Activated CD8-positive, alpha-beta memory T cell treated with anti-CD3 and anti-CD28 coated beads, Interleukin-2, amount 50 U/mL, for 4 hours (primary cell): ENCODE measurements at places on chromosomes 7 and 10.
A peak's percentile ranks its signal among the peaks of the same experiment; 100 is the strongest.

GRCh38 chr7:41275255-41275654 is 427.6 kb downstream of the INHBA start:
- no peak for DNase-seq

GRCh38 chr10:33498391-33498891 is 164.0 kb upstream of the NRP1 start:
- DNase-seq: no peak

- no peak for DNase-seq
Measured at GRCh38 chr10:130921461-130921860, 390.1 kb downstream of the TCERG1L start.

DNA sequence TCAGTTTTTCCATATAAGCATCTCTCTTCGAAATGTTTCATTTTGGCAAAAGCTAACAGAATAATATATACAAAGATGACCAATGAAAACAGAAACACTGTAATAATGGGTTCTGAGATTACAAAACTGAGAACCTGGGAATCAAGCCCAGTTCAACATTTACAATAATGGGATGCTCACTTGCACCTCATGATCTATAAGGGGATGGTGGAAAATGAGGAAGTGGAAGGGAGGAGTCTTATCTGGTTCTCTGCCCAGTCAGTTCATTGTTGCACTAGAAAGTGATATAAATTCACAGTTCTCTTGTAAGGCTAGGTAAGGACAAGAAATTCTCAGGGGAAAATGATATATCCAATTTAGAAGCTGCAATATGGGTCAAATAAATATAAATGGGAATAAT is 31.7 kb upstream of the RHOBTB1 start:
- no peak for DNase-seq

DNA sequence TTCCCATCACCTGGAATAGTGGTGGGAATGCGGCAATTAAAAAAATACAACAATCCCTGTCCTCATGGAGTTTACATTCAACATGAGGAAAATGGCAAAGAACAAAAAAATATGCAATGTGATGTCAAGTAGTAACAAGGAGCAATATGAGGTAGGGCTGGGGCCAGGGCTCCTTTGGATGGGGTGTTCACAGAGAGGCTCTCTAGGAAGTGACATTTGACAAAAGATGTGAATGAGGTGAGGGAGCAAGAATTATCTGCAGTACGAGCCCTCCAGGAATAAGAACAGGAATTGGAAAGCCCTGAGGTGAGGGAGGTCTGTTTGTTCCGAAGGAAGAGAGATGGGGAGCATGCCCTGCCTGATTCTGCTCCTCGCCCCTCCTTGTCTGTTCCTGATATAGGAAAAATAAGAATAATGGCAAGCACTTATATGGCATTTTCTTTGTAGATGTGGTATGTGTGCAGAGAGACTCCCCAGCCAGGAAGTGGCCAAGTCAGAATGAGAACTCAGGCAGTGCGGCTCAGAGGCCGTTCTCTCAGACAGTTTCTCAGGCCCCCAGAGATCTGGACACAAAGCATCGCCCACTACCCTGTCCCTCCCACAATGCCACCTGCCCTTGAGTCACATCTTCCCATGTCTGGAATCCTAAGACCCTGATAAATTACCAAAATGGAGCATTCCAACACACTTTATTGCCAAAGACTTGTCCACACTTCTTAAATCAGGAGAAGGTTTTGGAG is 105.6 kb downstream of the APBB1IP start:
- DNase-seq: no peak

- no peak for DNase-seq
Measured at GRCh38 chr7:21773326-21773725, 172.4 kb downstream of the CDCA7L start.

- DNase-seq: no peak
Measured at GRCh38 chr10:124481717-124482116, 20.1 kb downstream of the LHPP start.

GRCh38 chr7:152492952-152493351 is 57.1 kb upstream of the KMT2C start:
- DNase-seq: no peak

GRCh38 chr7:78585980-78586379 is 787.4 kb downstream of the PHTF2 start:
- no peak for DNase-seq

- no peak for DNase-seq
Measured at GRCh38 chr7:14158111-14158510, 168.6 kb upstream of the ETV1 start.

- DNase-seq: no peak
Measured at GRCh38 chr10:34786464-34786863, 28.6 kb downstream of the PARD3 start.

GRCh38 chr7:34761627-34762026 is 103.6 kb downstream of the NPSR1 start:
- DNase-seq: no peak

- DNase-seq: peak; percentile 31
Measured at GRCh38 chr10:32005050-32005449, 51.2 kb downstream of the KIF5B start.

DNA sequence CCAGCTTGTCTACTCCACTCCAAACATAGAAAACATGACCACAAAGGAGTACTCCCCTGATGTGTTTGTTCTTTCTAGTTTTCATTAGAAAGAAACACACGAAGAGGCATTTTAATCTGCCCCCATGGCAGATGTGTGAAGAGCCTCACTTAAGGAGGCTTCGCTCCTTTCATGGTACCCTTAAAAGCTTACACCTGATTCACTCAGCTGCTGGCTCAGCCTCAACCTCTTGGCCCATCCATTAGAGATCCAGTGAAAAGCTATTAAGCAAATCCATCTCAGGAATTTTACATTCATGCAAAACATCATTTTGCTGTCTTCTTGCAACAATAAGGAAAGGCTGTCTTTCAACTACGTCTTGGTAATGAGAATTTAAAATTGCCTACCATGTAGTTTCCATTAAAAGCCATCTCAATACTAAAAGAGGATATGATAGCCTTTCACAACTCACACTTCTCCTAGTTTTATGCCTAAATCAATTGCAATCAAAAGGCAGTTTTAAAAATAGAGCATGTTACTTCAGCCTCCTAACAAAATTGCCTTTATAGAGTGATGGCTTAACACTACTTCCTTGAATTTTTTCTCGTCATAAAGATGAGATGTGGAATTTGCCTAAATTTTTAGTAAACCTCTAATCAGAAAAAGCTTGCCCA is 22.7 kb downstream of the MACC1 start:
- DNase-seq: no peak

DNA sequence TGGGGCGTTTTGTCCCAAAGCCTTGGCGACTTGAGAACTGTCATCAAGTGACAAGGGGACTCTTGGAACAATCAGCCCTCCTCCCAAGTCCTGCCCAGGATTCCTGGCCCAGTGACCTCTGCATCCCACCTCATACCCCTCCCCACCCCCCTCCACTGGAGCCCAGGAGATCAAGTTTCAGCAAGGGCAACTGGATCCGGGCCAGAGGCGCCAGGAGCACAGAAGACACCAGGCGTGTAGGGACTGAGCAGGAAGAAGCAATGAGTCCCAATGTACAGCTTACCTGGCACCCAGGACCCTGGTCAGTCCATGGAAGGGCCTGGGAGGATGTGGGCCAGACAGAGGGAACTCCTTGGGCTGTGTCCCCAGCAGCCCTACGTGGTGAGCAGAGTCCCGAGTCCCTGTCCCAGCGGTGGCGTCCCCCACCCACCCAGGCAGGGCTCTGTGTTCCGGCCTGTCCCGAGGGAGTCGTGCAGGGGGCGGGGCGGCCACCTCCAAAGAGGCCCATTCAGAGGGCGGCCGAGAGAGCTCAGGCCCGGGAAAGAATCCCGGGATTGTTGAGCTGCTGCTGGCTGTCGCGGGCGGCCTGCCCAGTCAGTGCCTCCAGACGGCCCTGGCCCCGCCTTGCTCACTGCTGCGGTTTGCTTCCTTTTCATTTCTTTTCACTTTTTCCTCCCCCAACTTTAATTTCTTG is 254.1 kb downstream of the TNS3 start:
- DNase-seq: no peak

DNA sequence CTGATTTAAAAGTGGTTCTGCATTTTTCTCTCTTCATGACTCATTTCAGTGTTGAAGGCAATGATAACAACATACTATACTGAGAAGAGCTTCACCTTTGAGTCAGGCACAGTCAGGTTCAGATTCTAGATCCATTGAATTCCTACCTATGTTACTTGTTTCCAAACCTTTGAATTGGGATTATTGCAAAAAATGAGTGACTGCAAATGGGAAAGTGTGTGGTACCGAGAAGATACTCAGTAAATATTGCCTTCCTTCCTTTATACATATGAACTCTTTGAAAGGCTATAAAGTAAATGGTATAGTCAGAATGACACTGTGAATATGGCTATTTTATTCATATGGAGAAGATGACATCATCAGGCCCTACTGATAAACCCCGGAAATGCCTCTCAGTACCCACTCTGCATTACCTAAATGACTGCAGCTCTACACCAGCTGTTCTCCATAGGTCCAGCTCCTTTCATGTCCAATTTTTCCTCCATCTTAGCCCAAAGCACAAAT is 66.7 kb upstream of the FGL2 start:
- no peak for DNase-seq

DNA sequence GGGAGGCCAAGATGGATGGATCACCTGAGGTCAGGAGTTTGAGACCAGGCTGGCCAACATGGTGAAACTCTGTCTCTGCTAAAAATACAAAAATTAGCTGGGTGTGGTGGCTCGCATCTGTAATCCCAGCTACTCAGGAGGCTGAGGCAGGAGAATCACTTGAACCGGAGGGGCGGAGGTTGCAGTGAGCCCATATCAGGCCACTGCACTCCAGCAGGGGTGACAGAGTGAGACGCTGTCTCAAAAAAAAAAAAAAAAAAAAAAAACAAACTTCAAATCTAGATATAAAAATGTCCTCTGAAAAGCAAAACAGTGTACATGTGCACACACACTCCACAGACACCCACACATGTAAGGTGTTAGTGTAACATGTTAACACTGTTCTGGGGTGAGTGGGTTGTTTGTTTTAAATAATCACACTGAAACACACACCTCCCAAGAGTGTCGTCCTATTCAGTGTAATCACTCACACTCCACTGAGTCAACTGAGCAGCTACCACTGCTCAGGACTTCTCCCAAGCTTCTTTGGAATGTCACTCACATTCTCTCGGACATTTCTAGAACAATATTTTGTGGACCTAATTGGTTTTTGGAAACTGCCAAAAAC is 12.8 kb upstream of the RGS10 start:
- no peak for DNase-seq

DNA sequence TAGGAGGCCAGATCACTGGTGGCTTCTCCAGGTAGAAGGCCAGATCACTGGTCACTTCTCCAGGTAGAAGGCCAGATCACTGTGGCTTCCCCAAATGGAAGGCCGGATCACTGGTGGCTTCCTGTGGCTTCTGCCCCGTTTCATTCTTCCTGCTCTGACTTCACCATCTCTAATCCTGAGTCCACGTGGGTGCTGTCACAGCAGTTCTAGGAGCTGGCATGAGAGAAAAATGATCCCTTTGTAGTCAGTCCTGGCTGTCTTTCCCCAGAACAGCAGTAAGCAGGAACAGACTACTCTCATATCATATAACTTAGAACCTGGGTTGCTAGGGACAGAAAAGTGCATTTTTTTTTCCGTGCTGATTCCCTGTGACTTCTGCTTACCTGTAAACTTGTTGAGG is 90.9 kb downstream of the ACTR3B start:
- DNase-seq: no peak

DNA sequence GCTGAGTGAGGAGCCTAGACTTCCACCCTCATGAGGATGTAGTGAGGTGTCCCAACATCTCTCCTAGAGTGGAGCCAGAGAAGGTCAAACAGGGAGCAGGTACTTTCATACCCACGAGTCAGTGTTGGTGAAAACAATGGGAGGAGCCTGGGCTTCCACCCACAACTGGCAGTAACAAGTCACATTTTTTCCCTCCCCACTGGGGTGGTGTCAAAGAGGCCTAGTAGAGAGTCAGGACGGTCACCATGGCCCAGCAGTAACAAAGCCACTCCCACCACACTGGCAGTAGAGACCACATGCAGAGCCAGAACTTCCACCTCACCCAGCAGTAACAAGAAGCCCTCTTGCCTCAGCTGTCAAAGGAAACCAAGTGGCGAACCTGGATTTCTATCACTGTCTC is 280.2 kb upstream of the IMMP2L start:
- DNase-seq: no peak

GRCh38 chr10:43981232-43981631 is 332.6 kb upstream of the ZNF32 start:
- DNase-seq: no peak

DNA sequence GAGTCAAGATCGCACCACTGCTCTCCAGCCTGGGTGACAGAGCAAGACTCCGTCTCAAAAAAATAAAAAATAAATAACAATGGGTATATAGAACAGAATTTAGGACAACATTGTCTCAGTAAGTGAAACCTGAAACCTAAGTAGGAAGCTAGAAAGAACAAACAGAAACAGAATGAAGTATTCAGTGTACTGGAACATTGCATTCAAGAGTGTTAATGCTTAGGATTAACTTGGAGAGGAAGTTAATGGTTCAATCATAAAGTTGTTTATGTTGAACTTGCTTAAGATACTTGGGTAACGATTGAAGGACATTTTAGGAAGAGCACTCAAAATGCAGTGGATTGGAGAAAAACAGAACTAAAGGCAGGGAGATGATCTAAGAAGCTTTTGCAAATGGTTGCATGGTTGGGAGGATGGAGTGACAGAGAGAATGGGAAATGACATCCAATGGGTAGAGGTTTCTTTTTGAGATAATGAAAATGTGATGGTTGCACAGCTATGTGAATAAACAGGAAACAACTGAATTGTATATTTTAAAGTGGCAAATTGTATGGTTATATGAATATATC is 233.7 kb downstream of the ADK start:
- DNase-seq: no peak

GRCh38 chr7:3285652-3286051 is 15.4 kb upstream of the SDK1 start:
- DNase-seq: no peak

DNA sequence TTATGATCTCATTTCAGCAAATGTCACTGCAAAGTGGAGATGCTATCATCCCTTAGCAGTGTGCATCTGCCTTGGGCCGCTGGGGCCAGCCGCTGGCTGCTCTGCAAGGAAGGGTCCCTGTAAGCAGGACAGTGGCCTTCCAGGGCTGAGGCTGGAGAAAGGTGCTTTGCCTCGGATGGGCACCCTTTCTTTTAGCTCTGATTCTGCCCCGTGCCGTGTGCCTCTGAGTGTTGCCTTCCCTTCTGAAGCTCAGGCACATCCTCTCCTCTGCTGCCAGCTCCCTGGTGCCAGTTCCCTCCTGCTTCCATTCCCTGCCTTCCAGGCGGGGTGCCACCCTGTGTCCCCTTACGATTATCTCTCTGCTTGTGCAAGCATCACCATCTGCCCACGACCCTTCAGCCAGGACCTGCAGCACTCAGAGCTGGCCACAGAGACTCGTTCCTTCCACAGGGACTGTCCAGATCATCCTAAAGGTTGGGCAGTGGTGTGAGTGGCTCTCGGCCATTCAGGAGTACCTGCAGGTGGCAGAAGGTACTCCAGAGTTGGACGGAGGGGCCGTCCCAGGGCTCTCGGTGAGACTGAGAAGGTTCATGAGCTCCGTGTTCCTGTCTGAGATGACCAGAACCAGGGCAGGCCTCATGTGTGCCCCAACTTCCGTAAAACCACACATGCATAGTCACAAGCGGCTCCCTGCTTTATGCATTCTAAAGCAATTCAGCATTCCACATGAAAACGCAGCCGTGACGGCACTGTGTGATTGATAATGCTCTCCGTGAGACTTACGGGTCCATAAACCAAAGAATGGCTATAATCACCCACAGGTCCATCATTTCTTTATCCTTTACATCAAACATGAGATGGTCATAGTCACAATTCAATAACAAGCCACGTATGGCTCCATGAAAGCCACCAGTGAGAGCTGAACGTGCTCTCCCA is 371.4 kb downstream of the DNAJB6 start:
- no peak for DNase-seq

- no peak for DNase-seq
Measured at GRCh38 chr7:17671956-17672355, 268.3 kb downstream of the SNX13 start.
